ENCODE measurements at places on chromosomes 2 and 18. TPM values are rescaled to one million over a fixed set of nuclear protein-coding genes. Genes with fewer than 3 reads are reported as not detected.

Gene TMEM247
- not detected for total RNA-seq

Gene KIAA2012
- 8.5 TPM for total RNA-seq

Gene GPR35
- total RNA-seq: 4.4 TPM

Gene SERPINB10
- 0.63 TPM for total RNA-seq

Gene UGT1A9
- total RNA-seq: not detected

Gene NPAS2
- total RNA-seq: 17.1 TPM

Gene LINC00305
- total RNA-seq: not detected

Gene CLEC4F
- total RNA-seq: 0.58 TPM

Gene FBXO48
- 1.9 TPM for total RNA-seq

- peaks cover 32% of the 10 kb centered on the region for H3K4me1 ChIP-seq
- no peak overlapping the region for H3K27ac ChIP-seq
- no peak for DNase-seq
- H3K27me3 ChIP-seq: no peaks in the 10 kb centered on the region
- no peaks in the 10 kb centered on the region for H3K36me3 ChIP-seq
These were observed 26.2 kb downstream of the PTPRM start for GRCh38 chr18:7593218-7593819.

GRCh38 chr2:238784671-238785527, 63.0 kb upstream of the TWIST2 start:
- H3K4me1 ChIP-seq: no peaks in the 10 kb centered on the region
- H3K27me3 ChIP-seq: no peaks in the 10 kb centered on the region
- H3K27ac ChIP-seq: no peak overlapping the region
- no peaks in the 10 kb centered on the region for H3K36me3 ChIP-seq

- DNase-seq: no peak
- H3K27me3 ChIP-seq: no peaks in the 10 kb centered on the region
- no peaks in the 10 kb centered on the region for H3K36me3 ChIP-seq
These were observed 116.6 kb upstream of the NOSTRIN start for GRCh38 chr2:168685600-168686451.

DNA sequence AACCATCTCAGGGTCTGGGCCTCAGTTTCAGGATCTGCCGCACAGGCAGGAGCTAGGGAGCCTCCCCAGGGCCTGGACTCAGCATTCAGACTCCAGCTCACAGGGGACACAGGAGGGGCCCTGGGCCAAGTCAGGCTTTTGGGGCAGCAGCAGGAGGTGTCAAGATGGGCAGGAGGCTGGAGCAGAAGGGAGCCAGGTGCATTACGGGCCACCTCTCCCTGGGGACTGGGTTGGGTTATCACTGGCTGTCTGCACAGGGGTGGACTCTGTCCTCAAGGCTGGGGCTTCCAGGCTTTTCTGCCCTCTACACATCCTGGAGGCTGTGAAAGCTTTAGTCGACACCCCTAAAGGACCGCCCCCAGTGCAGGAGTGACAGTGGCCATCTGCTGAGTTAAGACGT, 20.0 kb downstream of the AQP12A start:
- no peak overlapping the region for H3K27ac ChIP-seq
- no peak for DNase-seq
- H3K4me1 ChIP-seq: no peaks in the 10 kb centered on the region
- H3K4me3 ChIP-seq: no peak overlapping the region

GRCh38 chr2:184270660-184271059, 327.7 kb upstream of the ZNF804A start:
- no peak overlapping the region for H3K27ac ChIP-seq
- H3K4me1 ChIP-seq: no peaks in the 10 kb centered on the region
- no peaks in the 10 kb centered on the region for H3K36me3 ChIP-seq
- no peak for DNase-seq
- no peaks in the 10 kb centered on the region for H3K27me3 ChIP-seq
- H3K4me3 ChIP-seq: no peak overlapping the region

- no peaks in the 10 kb centered on the region for H3K36me3 ChIP-seq
- H3K4me1 ChIP-seq: peaks cover 11% of the 10 kb centered on the region
- no peaks in the 10 kb centered on the region for H3K27me3 ChIP-seq
- H3K27ac ChIP-seq: peak overlapping the region; percentile 31
- DNase-seq: no peak
These were observed 58.2 kb downstream of the MYO1B start for GRCh38 chr2:191303140-191304005.

GRCh38 chr2:219037783-219038499, 3.4 kb downstream of the CFAP65 start:
- H3K4me3 ChIP-seq: no peak overlapping the region
- peaks cover 14% of the 10 kb centered on the region for H3K27me3 ChIP-seq
- DNase-seq: no peak
- no peaks in the 10 kb centered on the region for H3K36me3 ChIP-seq
- H3K4me1 ChIP-seq: no peaks in the 10 kb centered on the region

DNA sequence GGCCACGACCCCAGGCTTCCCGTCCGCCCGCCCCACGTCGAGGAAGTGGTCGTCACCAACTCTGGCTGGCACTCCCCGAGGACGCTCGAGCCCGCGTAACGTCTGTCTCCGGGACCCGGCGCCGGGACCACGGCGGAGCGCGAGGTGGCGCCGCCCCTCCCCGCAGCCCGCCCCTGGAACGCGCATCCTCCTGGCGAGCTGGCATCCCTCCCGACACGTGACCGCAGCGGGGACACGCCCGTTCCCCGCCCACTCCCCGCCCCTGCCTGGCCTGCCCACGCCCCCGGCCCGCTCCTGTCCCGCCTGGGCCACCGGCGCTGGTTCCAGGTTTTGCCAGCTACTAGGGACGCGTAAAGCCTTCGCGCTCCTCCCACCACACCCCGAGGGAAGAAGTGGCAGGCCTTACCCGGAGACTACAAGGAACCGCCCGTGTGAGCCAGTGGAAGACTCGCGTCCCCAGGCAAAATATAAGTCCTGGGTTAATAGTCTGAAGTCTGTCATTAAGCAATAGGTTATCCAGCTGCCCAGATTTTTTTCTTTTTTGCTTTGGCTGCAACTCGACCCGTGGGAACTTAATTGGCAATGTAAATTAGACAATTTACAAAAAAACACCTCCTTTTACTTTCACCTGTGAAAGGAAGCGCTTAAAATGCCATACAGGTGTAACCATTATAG, at the start of gene OSBPL1A:
Gene OSBPL1A (minus strand): TSS at position 131 of the 675 bp plus-strand sequence. CDS start 20,291 bp downstream, outside the sequence.
- DNase-seq: peak; percentile 98
- H3K27ac ChIP-seq: peak within 1 kb of the TSS; percentile 48
- no peaks in the 10 kb centered on the region for H3K4me1 ChIP-seq
- H3K27me3 ChIP-seq: no peaks in the 10 kb centered on the region

DNA sequence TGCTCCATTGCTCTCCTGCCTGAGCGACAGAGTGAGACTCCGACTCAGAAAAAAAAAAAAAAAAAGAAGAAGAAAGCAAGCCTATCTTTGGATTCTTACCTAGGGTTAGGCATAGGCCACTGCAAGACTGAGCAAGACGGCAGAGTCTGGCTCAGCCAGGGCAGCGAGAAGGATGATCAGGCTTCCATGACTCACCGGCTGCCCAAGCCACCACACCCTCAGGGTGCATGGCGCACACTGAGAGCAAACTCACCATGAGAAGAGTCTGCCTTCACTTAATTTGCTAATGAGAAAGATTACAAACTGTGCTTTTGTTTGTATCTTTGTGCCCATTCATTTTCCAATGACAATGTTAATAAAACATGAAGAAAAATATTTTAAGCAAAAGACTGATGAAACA, 8.2 kb downstream of the FAM110C start:
- no peaks in the 10 kb centered on the region for H3K4me1 ChIP-seq
- H3K4me3 ChIP-seq: no peak overlapping the region

DNA sequence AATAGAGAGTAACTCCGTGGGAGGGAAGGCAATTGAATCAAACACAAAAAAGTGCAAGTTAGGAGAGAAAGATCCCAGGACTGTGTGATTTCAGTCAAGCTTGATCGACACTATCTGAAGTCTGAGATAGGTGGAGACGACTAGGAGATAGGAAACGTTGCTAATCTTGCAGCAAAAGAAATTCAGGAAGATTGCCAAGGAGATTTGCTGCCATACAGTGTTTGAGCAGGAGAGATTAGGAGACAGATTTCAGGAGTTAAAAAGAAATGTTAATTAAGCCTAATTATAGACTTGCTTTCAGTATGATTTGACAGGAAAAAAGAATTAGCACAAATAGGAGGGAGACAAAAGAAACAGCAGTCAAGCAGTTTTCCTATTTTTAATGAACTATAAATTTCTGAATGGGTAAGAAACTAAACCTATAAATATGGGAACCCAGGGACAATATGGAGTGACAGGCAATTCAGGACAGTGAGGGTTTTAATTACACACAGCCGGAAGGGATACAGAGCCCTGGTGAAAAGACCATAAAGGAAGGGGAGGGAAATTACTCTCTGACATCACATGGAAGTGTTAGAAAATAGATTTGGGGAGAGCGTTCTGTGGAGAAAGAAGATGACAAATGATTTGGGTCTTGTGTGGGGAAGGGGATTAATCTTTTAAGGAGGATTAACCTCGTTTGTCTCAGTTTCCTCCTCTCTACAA, 72.6 kb downstream of the SUCLG1 start:
- no peaks in the 10 kb centered on the region for H3K4me1 ChIP-seq
- H3K27ac ChIP-seq: no peak overlapping the region
- H3K36me3 ChIP-seq: no peaks in the 10 kb centered on the region
- no peak for DNase-seq
- no peaks in the 10 kb centered on the region for H3K27me3 ChIP-seq
- no peak overlapping the region for H3K4me3 ChIP-seq

DNA sequence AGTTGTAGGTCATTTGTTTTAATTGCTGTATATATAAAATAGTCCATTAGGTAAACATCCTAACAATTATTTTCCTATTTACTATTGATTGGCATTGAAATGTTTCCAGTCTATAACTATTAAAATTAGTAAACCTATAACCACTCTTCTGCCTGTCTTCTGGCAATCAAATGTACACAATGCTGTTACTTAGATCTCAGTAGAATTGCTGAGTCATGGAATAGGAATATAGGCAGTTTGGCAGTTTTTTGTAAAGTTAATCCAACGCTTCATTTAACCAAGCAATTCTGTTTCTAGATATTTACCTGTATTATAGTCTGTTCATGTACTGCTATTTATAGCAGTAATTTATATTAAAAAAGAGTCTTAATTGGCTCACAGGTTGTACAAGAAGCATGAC, 518.1 kb downstream of the DCDC2C start:
- no peaks in the 10 kb centered on the region for H3K36me3 ChIP-seq
- DNase-seq: no peak
- no peaks in the 10 kb centered on the region for H3K27me3 ChIP-seq
- H3K27ac ChIP-seq: no peak overlapping the region
- H3K4me3 ChIP-seq: no peak overlapping the region
- no peaks in the 10 kb centered on the region for H3K4me1 ChIP-seq

GRCh38 chr2:200408428-200409316, 101.2 kb downstream of the KCTD18 start:
- H3K27ac ChIP-seq: peak overlapping the region; percentile 14
- H3K27me3 ChIP-seq: no peaks in the 10 kb centered on the region
- H3K4me1 ChIP-seq: peaks cover 19% of the 10 kb centered on the region
- no peaks in the 10 kb centered on the region for H3K36me3 ChIP-seq

GRCh38 chr2:102072741-102073140, 69.8 kb upstream of the IL1R1 start:
- peaks cover 9% of the 10 kb centered on the region for H3K4me1 ChIP-seq
- no peaks in the 10 kb centered on the region for H3K27me3 ChIP-seq

GRCh38 chr18:55577812-55578539, 10.0 kb downstream of the TCF4 start:
- peaks cover 23% of the 10 kb centered on the region for H3K4me1 ChIP-seq
- DNase-seq: no peak
- H3K4me3 ChIP-seq: no peak overlapping the region
- no peaks in the 10 kb centered on the region for H3K27me3 ChIP-seq
- H3K36me3 ChIP-seq: peaks cover 23% of the 10 kb centered on the region

DNA sequence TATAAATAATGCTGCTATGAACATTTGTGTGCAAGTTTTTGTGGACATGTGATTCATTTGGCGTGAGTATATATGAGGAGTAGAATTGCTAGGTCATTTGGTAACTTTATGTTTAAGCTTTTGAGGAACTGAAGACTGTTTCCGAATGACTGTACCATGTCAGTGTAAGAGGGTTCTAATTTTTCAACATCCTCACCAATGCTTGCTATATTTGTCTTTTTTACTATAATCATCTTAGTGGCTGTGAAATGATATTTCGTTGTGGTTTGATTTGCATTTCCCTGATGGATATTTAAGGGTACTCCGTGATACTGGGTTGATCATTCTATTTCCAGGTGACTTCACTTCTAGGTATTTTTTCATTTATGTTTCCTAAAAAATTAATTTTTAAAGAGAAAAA, 241.1 kb downstream of the BCL2 start:
- H3K4me1 ChIP-seq: no peaks in the 10 kb centered on the region
- no peak overlapping the region for H3K27ac ChIP-seq
- H3K27me3 ChIP-seq: no peaks in the 10 kb centered on the region
- no peaks in the 10 kb centered on the region for H3K36me3 ChIP-seq

- no peaks in the 10 kb centered on the region for H3K27me3 ChIP-seq
- H3K4me3 ChIP-seq: no peak overlapping the region
- no peak for DNase-seq
- H3K36me3 ChIP-seq: peaks cover 13% of the 10 kb centered on the region
These were observed 7.1 kb downstream of the RBM45 start for GRCh38 chr2:178119179-178119922.

Data from lung (tissue), 17 donors.